CD4-positive, alpha-beta T cell treated with Interleukin-10 for 1 hour (primary cell): ENCODE measurements at places on chromosomes 1 and 21.

DNA sequence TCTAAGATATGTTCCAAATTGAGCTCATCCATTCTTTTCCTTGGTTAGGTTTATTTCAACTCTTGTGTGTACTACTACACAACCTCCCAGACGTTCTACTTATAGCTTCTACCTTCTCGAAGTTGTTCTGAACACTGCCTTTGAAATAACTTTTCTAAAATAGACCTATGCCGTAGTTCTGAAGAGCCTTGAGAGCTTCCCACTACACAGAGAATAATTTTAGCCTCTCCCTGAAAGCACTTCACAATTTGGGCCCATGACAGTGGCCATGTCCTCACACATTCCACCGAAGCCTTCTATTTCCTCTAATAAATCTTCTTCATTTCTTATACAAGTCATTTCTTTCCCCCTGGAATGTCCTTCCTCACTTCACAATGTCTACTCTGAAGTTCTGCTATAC is 62.2 kb downstream of the CRB1 start:
- DNase-seq, result no peak

DNA sequence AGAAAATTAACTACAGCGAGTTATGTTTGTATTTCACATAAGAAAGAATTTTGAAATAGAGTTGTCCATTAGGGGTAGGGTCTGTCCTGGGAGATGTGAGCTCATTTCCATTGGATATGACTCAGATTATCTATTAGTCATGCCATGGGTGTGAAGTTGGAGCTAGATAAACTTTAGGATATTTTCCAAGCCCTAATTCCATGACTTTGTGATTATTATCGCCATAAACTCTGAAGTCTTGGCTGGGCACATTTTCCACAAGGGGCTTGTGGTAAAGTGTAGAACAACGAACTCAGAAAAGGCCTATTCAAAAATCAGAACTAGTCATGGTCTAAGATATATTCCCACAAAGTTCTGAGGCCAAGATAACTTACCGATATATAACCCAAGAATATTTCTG is 396.6 kb downstream of the DPYD start:
- DNase-seq, result no peak

- DNase-seq, result no peak
These were observed 30.1 kb downstream of the AVPR1B start for GRCh38 chr1:206087091-206087490.

DNA sequence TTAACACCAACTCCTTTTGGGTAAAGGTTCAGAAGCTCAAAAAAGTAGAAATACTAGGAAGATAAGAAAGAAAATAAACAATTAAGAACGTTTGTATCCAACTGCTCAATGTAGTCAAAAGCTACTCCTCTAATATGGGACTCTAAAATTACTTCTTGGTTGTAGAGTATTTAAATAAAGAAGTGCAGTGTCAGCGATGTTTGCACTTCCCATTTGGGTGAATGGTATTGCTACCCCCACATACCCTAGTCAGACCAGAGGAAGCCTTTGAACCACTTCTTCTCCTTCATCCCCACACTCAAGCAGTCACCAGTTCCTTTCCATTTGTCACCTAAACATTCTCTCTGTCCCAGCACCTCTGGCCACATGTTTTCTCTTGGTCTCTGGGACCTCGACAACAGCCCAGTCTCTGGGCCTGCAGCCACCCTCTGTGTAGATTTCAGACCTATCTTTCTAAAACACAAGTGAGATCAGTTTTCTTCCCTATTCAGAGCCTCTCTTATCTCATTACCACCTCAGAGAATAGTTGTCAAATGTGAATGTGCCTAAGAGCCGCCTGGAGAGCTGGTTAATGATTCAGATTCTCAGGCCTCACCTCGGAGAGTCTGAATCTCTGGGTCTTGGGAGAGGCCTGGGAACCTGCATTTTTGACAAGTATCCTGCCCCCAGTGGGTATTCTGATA is 109.8 kb downstream of the OMA1 start:
- no peak for DNase-seq

DNA sequence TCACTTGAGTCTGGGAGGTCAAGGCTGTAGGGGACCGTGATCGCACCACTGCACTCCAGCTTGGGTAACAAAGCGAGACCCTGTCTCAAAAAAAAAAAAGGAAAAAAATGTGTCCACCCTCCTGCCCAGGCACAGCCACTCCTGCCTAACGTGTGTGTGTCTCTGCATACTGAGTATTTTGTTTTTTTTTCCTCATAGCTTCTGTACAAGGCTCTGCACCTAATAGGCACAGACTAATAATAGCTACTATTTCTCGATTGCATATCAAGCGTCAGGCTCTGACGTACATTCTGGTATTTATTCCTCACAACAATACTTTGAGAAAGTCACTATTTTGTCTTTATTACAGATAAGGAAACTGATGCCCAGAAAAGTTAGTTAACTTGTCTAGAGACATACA is 5.0 kb downstream of the PTGFRN start:
- no peak for DNase-seq

GRCh38 chr1:218568962-218569550 is 223.9 kb downstream of the TGFB2 start:
- no peak for DNase-seq

DNA sequence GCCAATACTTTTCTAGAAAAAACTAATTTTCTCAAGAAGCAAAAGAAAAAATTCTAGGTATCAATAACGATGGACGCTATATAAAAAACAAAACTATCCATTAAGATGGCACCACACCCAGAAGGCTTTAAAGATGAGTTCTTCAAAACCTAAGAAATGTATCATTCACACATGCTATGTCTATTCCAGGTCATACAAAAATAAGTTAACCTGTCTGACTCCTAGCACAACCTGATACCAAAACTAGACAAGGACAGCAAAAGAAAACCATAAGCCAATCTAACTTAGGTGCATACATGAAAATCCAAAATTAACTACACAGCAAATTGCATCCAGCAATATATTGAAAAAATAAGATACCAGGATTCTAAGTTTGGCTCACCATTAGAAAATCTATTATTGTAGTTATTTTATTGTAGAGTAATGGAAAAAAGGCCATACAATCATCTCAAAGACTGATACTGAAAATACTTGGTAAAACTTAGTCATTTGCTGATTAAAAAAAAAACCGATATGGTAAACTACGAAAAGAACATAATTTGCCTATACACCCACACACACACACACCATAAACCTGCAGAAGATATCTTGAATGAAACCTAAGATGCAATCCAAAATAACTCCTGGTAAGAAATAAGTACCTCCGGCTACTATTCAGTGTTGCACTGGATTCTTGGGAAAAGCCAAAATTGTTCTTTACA is 55.0 kb downstream of the TRAF5 start:
- no peak for DNase-seq

- DNase-seq, result no peak
These were observed 187.5 kb downstream of the LMX1A start for GRCh38 chr1:165169028-165169427.

DNA sequence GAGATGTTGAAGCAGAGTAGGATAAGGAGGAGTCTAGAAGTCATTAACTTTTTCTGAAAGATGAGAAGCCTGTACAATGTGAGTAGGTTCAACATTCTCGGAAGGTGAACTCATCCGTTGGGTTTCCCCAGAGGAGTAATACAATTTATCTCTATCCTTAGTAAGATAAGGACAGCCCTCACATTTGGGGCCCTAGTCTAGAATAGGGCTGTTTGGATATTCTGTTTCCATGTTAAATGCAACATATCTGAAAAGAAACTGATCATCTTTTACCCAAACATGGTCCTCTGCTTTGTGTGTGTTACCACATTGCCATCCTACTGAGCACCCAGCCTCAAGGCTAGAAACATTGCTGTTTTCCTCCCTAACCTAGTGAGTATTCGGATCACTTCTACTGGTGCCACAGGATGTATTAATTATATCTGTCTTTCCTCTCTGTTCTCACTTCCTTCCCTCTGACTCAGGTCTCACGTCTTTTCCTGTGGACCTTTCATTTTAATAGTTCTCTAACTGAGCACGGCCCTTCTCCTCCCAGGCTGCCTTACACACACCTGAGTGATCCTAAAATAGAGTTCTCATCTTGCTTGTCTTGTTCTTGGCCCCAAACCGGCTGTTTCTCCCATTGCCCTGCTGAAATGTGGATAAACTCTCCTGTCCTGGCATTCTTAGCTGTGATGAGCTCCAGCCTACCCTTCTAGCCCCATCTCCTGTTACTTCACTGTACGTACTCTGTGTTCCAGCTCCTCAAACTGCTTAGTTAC is 91.7 kb downstream of the CDC14A start:
- DNase-seq, result peak; percentile 69

DNA sequence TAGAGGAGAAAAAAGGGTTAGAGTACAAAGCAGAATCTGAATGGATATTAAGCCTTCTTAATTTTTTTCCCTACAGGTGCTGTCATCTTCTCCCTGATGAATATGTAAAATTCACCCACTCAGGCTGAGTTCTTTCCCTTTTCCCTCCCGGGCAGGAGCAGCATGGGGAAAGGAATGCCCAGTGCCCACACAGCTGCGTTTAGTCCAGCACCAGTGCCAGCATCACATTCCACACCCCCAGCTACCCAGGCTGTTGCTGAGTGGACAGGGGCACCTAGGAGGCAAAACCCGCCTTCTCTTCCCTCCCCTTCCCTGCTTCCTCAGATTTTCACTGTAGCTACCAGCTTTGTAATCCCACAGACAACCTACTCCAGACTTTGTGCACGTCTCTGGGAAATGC is 3.4 kb upstream of the CADM3 start:
- no peak for DNase-seq

DNA sequence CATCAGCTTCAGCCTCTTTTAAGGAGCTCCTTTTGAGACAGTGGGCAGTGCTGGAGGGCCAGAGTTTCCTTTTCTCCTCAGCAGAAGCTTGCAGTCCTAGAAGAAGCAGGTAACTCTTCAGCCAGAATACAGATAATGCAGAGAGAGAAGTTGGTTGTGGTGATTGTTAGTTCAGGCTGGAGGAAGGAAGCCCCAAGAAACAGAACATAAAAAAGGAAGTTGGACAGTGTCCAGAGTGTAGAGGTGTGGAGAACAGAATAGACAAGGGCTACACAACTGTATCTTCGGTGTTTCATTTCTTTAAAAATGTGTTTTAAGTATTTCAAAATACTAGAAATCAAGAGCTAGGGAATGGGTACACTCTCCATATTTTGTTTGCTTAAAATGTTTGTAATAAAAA is 6.4 kb upstream of the TACSTD2 start:
- DNase-seq, result no peak

DNA sequence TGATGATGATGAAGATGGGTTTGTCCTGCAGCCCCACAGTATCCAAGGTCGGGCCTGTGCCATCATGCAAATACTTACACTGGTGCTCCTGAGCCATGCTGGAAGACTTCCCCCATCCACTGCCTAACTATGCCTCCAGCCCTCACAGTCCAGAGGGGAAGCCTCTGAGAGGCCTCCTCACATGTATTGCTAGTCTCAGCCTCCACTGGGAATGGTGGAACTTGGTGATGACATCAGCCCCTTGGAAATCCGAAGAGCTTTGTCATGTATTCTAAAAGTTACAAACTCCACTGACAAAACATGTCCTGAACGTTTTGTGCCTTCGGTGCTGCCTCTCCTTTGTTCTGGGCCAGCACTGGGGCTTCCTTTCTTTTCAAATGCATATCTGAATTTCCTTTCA is 61.1 kb upstream of the DMRTB1 start:
- no peak for DNase-seq

- no peak for DNase-seq
These were observed 7.8 kb upstream of the SERBP1 start for GRCh38 chr1:67437961-67438360.

DNA sequence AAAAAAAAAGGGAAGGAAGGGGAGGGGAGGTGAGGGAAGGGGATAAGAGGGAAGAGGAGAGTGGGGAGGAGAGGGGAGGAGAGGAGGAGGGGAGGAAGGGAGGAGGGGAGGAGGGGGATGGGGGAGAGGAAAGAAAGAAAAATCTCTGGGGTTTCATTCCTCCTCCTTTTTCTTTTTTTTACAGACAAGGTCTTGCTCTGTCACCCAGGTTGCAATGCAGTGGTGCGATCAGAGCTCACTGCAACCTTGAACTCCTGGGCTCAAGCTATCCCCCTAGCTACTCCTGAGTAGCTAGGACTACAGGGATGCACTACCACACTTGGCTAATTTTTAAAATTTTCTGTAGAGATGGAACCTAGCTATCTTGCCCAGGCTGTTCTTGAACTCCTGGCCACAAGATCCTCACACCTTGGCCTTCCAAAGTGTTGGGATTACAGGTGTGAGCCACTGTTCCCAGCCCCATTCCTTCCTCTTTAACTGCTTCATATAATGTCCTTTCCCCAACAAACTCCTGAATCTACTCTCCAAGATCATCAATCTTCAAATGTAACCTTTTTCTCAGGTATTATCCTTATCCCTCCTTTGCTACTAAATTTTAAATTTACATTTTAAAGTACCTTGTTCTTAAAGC is 23.2 kb downstream of the GON4L start:
- no peak for DNase-seq

DNA sequence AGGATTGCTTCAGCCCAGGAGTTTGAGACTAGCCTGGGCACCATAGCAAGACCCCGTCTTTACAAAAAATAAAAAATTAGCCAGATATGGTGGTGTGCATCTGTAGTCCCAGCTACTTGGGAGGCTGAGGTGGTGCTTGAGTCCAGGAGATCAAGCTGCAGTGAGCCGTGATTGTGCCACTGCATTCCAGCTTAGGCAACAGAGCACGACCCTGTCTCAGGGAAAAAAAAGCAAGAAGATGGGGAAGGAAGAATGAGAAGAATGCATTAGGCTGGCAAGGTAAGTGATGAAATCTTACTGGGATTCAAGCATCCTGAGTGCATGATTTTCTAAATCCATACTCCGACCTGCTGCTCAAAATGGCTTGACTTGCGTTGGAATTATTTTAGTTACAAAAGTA is 6.8 kb downstream of the PCP4L1 start:
- DNase-seq, result no peak

GRCh38 chr1:59005491-59006288 is 221.8 kb upstream of the JUN start:
- peak; percentile 19 for DNase-seq

DNA sequence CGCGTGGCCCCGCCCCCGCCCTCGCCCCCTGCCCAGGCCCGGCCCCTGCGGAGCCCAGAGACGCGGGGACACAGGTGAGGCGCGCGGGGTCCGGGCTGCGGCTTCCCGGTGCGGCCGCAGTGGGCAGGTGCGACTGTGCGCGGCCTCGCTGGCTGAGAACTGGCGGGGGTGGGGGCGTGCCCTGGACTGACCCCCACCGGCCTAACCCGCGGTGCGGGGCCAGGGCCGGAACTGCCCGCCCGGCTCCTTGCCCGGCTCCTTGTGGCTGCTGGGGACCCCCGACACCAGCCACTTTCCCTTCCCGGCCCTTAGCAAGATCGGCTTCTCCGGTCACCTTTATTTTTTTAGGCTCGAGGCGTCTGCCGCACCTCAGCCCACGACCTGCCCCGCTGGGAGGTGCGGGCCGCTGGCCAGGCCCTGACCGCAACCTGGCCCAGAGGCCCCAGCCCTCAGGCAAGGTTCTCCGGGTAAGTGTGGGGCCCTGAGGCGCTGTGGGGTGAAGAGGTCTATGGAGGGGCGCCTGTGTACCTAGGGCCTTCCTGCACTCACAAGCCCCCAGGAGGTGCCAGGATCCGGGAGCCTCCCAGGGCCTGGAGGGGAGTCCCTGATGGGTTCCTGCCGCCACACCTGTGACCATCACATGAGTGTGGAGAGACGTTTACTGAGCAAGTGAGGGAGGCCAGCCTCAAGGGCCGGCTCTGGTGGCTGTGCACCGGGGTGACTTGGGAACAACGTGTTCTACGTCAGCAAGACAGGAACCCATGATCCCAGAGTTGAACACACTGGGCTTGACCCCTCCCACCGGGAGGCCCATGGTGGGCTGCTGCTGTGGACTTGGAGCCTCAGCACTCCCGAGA is at the start of gene SMIM1:
Gene SMIM1, plus strand, starts transcription at position 35 of the 857 bp plus-strand sequence. CDS start 2,625 bp downstream, outside the sequence.
- DNase-seq, result no peak
